Lower leg skin (tissue), 4 donors: ENCODE measurements at places on chromosomes 13 and 19.

GRCh38 chr13:94454906-94455305 is 24.6 kb downstream of the DCT start:
- DNase-seq, result no peak

DNA sequence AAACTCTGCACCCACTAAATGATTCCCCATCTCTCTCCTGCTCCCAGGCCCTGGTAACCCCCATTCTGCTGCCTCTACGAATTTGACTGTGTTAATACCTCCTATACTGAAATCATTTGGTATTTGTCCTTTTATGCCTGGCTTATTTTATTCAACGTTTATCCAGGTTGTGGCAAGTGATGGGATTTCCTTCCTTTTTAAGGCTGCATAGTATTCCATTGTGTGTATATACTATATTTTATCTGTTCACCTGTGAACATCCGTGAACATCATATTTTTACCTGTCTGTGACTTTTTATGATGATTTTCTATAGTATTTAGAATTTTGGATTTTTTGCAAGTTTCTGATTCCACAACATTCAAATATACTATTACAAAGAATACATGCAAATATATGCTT is 13.9 kb upstream of the CEBPG start:
- no peak for DNase-seq

DNA sequence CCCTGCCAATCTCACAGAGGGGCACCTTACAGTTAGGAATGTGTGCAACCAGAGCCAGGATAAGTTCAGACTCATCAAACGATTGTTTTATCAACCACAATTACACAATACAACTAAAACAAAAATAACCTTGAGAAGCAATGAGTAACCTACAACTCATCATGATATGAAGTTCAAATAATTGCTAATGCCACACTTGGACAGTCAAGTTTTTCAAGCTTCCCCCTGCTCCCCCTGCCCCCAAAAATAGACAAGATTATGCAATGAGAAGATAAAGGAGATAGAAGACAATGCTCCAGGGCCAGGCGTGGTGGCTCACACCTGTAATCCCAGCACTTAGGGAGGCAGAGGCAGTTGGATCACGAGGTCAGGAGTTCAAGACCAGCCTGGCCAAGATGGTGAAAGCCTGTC is 13.6 kb upstream of the KPNA3 start:
- no peak for DNase-seq

- no peak for DNase-seq
Observed at GRCh38 chr13:50911081-50911631, 1.6 kb downstream of the RNASEH2B start.

DNA sequence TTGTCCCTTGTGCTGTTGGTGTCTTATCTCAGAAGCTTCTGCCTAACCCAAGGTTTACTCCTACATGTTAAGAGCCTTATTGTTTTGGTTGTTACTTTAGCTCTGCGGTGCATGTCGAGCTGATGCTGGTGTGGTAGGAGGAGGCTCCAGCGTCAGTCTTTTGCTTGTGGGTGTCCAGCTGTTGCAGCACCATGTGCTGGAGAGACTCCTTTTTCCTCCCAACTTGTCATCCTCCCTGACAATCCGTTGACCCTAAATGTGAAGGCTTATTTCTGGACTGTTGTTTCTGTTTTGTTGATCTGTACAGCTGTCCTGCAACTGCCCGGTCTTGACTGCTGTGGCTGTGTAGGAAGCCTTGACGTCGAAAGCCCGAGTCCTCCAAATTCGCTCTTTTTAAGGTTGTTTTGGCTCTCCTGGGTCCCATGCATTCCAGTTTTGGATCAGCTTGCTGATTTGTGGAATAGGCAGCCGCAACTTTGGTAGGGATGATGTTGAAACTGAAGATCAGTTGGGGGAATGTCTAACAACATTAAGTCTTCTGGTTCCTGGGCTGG is 15.3 kb downstream of the NAXD start:
- DNase-seq, result no peak

GRCh38 chr19:19900139-19900728 is 512 bp upstream of the ZNF93 start:
- DNase-seq, result no peak

DNA sequence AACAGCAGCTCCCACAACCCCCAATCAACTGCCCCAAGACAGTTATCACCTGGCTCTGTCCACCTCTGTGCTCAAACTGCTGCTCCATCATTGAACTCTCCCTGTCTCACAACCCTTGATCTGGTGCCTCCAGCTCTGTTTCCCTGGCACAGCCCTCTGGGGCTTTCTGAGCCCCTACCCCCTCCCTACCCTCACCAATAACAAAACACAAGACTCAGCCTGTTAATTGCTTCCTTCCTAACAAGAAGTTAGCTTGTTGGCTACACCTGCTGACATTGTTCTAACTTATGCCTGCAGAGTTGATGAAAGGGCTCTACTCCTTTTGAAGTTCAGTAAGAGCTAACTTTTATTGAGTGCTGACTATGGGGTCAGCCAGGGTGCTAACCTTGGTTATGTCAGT is 99.4 kb upstream of the FNDC3A start:
- no peak for DNase-seq

- no peak for DNase-seq
Observed at GRCh38 chr13:40026741-40027140, 371.3 kb downstream of the COG6 start.

GRCh38 chr13:100039740-100040139 is 49.2 kb upstream of the PCCA start:
- no peak for DNase-seq

DNA sequence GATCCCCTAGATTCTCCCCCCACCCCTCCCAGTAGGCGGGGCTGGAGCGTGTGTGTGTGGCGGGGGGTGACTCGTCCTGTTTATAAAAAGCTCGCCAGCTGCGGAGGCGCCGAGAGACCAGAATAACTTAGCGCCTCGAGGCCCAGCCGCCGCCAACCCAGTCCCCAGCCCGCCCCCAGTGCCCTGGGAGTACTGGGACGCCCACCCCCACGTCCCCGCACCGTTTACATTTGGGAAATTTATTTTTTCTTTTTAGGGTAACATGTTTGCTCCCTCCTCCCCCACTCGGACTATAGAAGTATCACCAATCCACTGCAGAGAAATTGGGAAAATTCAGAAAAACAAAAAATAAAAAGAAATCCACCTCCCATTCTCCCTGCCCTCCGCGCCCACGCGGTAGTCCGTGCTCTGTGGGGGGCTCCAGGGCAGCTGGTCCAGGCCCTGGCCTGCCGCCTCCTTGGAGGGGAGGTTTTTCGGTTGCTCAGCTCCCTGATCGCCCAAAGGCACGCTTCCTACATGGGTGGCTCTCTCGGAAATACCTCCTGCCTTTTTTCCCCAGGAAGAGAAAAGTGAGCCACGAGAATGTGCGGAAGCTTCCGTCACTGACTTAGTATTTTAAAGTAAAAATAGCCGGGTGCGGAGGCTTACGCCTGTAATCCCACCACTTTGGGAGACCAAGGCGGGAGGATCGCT is 1.5 kb upstream of the RAB3A start:
- DNase-seq, result peak; percentile 97

DNA sequence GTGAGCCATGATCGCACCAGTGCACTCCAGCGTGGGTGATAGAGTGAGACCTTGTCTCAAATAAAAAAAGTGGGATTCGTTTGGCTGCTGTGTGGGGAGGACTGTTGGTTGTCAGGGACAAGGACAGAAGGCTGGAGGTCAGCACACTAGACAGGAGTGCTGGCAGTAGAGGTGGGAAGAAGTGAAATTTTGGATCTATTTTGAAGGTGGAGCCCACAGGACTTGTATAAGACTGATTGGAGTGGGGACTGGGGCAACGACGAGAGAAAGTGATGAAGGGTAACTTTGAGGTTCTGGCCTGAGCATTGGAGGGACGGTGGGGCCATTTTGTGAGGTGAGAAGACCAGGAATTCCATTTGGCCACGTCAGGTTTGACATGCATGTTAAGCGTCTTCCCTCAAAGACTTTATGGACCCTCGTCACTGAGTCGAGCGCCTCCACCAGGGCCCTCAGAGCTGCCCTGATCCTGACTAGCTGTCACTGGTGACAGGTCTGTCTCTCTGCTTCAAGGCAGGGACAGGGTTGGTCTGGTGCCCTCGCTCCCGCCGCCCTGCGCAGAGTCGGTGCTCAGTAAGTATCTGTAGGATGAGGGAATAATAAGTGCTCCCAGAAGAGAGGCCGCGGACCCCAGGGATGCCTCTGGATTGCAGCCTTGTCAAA is 673 bp downstream of the CTU1 start:
- no peak for DNase-seq

DNA sequence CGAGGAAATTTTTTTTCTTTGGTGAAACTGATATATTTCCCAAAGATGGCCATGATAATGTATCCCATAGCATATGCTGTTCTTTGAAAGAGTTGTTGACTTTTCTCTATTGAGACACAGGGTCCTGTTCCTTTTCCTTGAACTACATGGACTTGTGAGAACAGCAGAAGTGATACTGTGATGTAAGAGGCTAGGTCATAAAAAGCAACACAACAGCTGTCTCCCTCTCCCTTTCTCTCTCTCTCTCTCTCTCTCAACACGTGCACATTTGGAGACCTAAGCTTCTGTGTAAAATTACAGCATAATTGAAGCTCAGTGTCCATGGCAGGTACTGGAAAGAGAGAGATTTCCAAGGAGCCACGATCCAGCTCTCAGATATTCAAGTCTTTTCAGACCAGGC is 1712.4 kb downstream of the EFNB2 start:
- DNase-seq, result no peak

GRCh38 chr19:39412867-39413271 is 400 bp downstream of the PLEKHG2 start:
- DNase-seq, result peak; percentile 87

GRCh38 chr13:46759846-46760245 is 37.1 kb downstream of the ESD start:
- no peak for DNase-seq

DNA sequence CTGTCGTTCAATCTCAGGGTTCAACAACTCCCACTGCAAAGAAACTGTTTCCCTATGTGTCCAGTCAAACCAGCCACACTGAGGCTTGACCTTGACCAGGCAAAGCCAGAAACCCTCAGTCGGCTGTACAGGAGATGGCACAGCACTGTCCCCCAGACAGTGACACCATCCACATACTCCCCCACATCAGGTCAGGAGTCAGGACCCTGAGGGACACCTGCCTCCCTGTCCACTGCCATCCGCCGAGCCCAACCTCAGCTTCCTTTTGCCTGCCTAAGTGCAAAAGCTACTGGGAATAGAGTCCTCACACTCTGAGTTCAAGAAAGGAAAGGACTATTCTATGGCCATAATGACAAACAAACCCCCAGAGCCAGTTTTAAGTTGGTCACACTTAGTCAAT is 66.8 kb downstream of the ATP7B start:
- DNase-seq, result no peak

DNA sequence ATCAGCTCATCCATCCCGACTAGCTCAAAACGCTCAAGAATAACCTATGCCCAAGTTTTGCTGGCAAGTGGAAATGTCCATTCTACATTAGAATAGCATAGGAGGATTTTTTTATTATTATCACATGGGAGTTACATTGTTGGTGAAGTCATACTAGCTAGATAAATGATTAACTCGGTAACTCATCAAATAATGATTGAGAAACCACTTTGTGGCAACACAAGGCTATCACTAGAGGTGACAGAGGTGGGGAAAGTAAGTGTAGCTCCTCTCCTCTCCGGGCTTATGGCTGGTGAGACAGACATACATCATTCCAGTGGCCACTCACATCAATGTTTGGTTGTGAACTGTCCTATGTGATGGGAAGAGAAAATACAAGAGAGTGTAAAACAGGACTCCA is 161.6 kb downstream of the ZIC5 start:
- DNase-seq, result no peak

DNA sequence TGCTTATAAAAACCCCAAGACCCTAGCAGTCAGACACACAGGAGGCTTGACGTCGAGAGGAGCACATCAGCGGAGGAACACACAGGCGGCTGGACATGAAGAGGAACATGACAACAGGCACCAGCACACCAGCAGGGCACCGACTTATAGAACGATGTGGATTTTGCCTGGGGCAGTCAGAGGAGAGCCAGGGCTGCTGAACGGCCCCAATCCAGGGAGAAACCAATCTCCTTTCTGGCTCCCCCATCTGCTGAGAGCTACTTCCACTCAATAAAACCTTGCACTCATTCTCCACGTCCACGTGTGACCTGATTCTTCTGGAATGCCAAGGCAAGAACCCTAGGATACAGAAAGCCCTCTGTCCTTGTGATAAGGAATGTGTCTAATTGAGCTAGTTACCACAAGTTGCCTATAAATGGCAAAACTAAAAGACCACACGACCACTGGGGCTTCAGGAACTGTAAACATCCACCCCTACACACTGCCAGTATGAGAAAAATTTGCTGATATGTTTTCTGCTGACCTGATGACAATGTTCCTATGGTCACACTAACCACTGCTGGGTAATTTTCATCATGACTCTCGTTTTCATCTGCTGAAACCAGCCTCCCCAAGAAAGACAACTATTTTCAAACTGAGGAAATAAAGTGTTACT is 35.8 kb upstream of the CEACAM21 start:
- no peak for DNase-seq

DNA sequence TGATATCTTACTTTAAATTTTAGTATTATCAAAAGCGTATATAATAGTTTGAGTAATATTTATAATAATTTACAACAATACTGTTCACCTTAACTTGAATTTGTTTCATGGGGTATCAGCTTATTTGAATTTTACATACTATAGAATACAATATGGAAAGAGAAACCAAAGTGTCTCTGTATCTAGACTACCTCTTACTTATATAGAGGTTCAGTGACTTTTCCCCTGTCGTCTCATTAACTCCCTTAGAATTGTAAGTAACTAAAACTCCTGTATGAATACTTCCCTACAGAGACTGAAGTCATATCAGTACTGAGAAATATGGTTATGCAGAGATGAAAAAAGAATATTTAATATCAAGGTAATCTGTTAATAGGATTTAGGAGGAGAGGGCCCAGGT is 26.8 kb downstream of the COG6 start:
- DNase-seq, result no peak

DNA sequence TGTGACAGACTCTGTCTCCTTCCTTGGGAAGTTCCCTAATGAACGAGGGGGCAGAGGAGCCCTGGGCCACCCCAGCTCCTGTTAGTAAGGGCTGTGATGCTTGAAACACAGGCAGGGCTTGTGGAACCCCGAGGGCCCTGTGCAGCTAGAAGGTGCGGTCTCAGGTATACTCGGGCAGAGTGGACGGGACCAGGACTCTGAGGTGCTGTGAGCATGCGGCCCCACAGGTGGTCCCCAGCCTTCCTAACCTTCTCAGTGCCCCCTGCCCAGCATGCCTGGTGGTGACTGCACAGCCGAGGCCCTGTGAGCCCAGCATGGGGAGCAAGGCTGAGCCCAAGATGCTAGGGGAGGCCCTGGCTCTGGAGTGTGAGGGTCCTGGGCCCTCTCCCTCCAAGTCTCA is 4.0 kb upstream of the SIGLEC8 start:
- peak; percentile 67 for DNase-seq

DNA sequence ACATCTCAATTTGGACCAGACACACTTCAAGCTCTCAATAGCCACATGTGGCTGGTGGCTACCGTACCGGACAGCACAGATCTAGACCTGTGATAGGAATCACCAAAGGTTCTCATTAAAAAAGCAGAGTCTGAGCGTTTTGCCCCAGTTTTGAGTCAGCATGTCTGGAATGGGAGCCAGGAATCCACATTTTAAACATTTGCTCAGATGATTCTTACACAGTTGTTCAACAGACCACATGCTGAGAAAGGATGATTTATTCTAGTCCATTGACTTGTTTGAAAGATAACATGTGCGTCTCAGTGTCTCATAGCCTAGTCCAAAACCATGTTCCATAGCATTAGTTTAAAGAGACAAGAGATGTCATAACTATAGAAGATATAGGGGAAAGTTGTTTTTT is 53.4 kb downstream of the FLT3 start:
- no peak for DNase-seq

- no peak for DNase-seq
Observed at GRCh38 chr13:100738176-100738855, 63.7 kb upstream of the TMTC4 start.
